Fibroblast of skin of left biceps (primary cell): ENCODE measurements at places on chromosomes 3 and 15.

DNA sequence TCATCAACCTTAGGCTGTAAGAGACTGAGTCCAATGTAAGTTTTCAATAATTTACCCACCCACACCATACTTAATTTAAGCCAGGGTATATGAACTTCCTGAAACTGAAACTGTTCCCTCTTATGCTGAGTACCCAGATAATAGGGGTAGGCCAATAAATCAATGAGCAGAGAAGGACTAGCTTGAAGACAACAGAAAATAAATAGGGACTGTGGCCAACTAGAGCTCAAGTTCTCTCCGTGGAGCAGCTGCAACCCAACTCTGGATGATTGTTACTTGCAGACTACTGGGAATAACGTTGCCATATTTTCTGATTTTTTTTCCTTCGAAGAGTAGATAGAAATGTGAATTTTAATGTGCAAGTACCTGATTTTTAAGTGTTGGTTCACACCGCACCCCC is 128.0 kb downstream of the ATG7 start:
- DNase-seq = no peak

DNA sequence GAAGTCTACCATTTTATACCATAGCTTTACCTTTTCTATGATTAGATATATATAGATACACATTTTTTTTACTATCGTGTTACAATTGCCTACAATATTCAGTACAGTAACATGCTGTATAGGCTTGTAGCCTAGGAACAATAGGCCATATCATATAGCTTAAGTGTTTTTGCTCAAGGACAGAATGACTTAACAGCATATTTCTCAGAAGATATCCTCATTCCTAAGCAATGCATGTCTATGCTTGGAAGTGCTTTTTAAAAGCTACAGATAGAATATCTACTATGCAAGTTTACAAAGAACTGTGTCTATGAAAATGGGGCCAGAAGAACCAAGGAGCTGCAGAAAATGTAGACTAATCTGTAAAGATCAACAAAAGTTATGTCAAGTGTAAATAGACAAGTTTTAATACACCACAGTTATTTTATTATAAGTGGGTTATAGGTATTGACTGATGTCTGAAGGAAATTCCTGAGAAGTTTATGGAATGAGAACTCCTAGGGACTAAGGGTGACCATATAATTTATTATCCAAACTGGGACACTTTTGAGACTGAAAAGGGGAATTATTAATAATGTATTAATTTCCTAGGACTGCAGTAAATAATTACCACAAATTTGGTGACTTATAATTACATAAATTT is 138.7 kb upstream of the TGFBR2 start:
- no peak for DNase-seq

DNA sequence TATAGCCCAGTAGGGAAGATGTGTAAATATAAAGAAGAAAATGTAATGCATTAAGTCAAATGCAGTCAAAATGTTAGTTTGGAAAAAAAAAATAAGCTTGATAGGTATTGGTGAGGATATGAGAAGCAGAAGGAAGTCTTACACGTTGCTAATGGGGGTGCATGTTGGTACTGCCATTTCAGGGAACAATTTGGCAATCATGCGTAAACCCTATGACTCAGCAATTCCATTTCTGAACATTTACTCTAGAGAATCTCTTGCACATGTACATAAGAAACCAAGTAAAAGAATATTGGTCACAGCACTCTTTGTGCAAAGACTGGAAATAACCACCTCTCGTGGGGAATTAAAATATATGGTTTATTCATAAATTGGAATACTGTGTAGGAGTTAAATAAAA is 35.5 kb upstream of the TIMP4 start:
- DNase-seq = peak; percentile 67

DNA sequence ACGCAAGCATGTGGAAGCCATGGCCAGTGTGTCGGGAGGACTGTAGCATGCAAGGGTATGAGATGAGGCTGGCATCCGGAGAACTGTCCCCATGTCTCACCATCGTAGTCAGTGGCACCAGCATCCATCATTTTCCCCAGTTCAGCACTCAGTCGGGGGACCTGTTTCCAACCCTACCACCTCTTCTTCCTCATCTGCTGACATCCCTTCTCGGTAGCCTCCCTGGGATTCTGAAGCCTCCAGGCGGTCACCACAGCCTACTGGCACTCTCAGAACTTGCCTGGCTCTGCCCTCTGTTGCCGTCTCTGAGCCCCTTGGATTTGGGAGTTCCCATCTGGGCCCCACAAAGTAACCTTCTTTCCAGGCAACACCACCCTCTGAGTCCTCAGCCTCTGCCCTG is 131.1 kb upstream of the ABHD17C start:
- DNase-seq = no peak

DNA sequence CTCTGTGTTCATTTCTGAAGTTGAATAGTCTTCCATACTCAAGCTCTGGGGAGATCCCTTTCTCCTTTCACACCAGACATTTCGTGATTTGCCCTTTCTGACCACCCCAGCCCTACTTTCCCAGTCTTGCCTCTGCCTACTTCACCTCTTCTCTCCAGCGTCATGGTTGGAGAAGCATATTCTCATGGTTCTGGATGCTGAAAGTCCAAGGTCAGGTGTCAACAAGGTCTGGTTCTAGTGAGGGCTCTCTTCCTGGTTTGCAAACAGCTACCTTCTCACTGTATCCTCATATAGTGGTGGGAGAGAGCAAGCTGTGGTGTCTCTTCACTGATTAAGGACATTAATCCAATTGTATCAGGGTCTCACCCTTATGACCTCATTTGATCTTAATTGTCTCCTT is 169.4 kb downstream of the IGF1R start:
- DNase-seq = no peak

DNA sequence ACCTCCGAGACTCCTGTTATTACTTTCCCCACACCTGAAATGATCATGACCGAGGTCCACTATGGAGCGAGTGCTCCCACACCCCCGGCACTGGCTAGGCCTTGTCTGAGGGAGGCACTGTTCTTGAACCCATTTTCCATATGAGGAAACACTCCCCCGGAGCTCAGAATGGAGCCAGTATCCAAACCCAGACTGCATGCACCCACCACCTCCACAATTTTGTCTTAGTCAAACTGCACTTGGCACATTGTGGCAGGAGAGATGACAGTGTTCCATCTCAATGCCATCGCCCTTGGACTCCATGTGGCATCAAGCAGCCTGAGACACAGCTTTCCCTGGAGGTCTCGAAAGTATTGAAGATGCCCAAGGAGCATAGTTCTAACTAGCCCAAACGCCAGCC is 154.1 kb downstream of the NUP210 start:
- DNase-seq = no peak

DNA sequence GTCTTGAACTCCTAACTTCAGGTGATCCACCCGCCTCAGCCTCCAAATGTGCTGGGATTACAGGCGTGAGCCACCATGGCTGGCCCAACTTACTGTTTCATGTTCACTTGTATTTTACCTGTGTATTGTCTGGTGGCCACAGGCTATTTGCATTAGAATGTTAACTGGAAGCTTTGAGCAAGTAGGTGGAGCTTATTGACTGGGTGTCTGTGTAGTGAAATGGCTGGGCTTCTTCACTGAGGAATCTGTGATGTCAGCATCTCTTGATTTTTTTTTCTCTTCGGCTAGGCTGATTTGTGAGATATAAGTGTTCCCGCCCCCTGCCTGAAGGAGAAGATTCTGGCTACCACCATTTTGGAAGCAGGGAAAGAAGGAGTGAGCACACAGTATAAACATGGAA is 237.8 kb upstream of the PEX5L start:
- DNase-seq = no peak

GRCh38 chr3:51510996-51511395 is 11.2 kb upstream of the DCAF1 start:
- DNase-seq = no peak

DNA sequence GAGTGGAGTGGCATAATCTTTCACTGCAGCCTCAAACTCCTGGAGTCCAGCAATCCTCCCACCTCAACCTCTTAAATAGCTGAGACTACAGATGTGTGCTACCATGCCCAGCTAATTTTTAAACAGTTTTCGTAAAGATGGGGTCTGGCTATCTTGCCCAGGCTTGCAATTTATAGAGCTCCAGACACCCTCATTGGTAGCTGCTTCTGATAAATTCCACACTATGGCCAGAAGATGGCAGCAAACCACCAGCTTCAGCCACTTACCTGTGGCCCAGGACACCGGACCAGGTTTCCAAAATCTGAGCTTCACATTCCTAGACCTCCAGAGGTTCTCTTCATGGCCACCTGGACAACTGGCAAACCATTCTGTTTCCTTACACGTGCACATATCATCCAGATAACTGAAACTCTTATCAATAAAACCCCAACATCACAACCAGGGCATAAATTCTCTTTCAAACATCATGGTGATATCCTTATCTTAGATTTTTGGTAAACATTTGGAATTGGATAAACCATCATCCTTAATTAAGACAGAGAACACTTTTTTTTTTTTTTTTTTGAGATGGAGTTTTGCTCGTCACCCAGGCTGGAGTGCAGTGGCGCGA is 28.9 kb downstream of the FBXW12 start:
- peak; percentile 5 for DNase-seq

DNA sequence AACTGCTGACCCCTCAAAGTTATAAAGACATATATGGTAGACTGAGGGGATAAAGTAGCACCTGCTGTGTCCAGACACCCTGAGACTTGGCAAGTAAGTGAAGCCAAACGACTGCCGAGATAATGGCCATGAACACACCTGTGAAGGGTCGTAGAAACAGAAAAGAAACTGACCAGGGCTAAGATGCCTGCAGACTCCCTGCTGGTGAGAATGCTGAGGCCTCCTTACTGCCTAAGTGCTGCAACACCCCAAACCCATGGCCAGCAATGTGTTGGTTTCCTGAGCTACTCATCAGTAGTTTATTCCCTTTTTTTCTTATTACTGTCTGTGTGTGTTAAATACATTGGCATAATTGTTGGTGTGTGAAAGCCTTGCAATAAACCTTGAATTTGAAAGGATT is 233.8 kb downstream of the ZNF385D start:
- no peak for DNase-seq

DNA sequence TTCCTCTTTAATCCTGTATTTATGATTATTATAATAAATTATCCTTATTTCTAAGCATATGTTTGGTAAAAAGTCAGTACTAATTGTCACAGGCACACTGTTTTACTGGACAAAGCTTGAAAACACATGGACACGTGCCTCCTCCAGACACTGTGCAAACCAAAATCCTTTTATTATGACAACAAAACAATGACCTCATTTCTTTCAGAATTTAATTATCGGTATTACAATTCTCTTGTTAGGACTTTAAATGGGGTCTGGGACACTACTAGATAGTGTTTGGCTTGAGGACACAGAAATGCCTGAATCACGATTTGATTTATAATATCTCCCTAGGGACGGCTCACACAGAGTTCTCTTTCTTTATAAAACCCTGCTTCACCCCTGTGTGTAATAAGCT is 107.3 kb upstream of the IGSF10 start:
- DNase-seq = no peak

- DNase-seq = peak; percentile 21
Observed at GRCh38 chr3:152583963-152584362, 251.0 kb upstream of the P2RY1 start.

DNA sequence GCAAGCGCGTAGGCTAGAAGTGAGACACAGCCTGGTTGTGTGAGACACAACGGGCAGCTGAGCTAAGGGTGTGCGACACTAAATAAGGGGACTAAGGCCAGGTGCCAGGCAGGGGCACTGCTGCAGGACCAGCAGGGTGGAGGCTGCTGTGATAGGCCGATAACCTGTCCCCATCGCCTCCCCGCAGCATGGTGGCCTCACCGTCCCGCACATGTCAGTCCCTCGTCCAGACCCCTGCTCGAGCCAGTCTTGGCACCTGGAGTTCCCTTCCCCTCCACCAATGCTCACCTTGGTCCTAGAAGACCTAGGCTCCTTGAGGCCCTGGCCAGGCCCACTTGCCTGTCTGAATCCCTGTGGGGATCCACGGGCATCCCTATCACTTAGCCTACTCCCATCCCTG is 96.1 kb downstream of the HMG20A start:
- no peak for DNase-seq

DNA sequence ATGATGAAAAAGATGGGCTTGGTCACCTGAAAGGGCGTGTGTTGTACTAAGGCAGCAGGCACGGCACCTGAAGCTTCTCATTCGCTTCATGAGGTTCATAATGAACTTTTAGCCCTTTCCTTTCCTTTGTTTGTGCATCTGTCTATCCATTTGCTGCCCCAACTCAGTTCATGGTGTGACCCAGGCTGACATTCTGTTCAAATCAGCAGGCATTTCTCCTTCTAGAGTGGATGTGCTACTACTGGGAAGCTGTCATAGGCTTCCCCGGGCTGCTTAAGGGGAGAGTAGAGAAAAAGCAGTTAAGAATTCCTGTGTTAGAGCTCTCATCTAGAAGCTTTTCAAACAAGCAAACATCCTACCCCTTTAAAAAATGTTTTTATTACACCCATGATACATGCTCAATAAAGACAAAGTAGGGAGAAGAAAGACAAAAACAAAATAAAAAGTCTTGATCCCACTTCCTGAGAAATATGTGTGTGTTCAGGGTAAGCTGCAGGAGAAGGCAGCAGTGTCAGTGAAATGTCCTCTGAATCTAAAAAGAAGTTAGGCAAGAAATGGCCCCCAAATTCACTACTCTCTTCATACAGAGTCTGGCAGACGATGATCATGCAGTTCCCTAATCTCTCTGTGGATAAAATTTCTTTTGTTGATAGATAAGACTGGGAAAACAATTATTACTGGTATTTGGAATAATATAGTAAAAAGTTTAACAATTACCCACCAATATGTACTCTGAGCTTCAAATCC is 136.9 kb upstream of the PFN2 start:
- no peak for DNase-seq

DNA sequence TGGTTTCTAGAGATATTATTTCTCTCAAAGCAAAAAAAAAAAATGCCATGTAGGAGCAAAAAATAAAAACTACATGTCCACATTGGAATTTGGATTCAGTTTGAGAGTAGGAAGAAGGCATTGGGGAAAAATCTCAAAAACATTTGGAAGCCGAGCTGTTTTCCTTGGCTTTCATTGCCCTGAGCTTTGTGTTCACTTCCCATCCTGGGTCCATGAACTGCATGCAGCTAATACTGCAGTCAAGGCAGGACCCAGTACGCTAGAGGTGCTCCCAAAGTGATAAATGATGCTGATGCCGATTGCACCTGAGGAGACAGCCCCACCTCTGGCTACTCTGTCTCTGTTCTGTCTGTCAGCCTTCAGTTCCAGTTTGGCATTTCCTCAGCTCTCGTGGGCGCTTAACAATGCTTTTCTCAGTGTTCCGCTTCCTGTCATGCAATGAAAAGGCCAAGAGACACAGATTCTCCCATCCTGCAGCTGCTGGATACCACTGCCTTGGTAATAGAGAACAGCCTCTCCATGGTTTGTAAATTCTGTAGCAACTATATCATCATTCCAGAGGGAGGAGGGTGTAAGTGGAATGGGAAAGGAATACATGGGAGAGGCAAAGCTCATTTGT is 181.8 kb downstream of the RYR3 start:
- no peak for DNase-seq

DNA sequence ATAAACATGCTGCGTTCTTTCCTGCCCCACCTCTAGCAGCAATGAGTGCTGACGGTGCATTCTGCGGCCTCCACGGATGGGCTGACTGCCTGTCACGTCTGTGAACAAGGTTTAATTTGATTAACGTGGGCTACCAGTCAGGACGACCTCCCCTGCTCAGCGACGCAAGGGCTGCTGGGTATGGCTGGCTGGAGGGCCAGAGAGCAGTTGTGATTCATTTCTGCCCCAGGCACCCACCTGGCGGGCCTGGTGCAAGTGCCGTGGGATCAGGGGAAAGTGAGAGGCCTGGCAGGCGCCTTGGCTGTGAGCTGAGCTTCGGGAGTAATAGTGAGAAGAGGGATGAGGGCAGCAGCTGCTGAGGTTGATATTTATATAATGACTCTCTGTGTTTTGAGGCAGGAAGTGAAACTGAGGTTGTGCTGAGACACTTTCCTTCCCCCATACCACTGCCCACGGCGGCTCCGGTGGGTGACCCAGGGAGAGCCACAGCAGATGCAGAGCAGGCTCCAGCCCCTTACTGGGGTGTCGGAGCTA is 190.4 kb upstream of the BCL6 start:
- no peak for DNase-seq
